Retina (tissue), 1 donor: ENCODE measurements at places on chromosomes 11 and 22.
A peak's percentile ranks its signal among the peaks of the same experiment; 100 is the strongest.

DNA sequence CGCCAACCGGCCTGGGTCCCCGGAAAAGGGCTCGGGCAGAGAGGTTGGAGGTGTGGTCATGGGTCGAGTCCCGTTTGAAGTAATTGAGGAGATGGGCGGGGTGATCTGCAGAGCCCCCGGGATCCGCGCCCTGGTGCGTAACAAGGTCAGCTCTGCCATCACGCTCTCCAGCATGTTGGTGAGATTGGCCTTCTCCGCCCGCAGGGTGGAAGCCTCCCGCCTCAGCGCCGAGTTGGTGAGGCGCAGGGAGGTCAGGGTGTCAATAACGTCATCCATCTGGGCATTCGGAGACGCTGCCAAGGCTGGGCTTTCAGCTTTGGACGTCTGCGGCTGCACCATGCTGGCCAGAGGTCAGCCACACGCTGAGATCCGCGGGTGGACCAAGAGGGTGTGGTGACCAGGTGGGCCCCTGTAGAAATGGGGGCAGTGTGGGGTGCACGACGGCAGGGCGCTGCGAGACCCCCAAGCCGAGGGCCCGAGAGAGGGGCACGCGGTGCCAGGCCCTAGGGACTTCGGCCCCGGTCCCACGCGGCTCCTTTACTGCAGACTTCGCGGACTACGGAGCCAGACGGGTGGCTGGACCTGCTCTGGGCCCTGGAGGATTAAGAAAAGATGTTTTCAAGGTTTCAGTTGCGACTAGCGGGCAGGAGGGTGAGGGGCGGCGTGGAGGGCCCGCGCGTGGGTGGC is 672 bp downstream of the RTL6 start:
- DNase-seq: peak; percentile 72

DNA sequence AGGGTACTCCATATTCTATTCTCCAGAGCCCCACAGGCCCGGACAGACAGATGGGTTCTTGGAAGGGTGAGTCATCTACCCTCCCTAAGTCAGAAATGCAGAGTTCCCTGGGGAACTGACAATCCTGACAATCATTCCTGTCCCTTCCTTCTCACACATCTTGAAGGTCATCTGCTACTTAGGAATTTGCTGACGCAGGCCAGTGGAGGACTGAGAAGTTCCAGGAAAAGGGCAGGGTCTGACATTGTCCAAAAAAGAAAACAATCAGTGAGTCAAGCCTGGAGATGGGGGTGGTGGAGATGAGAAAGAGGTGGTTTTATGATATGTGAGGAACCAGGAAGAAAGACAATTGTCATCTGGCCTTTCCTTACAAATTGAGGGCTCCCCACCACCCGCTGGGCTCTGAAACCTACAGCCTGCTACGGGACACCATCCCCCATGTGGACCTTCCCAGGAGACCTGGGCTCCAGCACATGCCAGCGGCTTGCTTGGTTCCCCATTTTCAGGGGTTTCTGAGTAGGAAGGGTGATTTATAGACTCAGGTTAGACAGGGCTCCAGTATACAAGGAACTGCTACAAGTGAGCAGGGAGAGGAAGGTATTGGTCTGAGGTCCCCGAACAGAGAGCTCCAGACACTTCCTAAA is 12.9 kb downstream of the CD59 start:
- DNase-seq: no peak

- DNase-seq: no peak
Measured at GRCh38 chr11:131246156-131246555, 124.3 kb upstream of the NTM start.

- no peak for DNase-seq
Measured at GRCh38 chr11:123233975-123234334, 38.9 kb upstream of the CLMP start.

DNA sequence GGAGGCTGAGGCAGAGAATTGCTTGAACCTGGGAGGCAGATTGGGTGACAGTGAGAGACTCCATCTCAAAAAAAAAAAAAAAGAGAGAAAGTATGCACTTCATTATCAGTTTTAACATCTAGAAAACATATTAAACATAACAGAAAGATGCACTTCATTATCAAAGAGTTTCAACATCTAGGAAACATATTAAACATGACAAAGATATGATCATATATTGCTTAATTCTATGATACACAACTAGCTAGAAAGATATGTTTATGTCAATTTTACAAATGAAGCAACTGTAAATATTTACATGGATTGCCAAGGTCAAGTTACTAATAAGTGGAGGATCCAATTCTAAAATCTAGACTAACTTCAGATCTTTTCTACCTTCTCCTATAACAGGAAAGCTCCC is 50.4 kb upstream of the CTSC start:
- no peak for DNase-seq

GRCh38 chr11:125253795-125254525 is 89.4 kb downstream of the PKNOX2 start:
- DNase-seq: no peak

GRCh38 chr11:43712676-43713075 is 32.1 kb downstream of the HSD17B12 start:
- no peak for DNase-seq

DNA sequence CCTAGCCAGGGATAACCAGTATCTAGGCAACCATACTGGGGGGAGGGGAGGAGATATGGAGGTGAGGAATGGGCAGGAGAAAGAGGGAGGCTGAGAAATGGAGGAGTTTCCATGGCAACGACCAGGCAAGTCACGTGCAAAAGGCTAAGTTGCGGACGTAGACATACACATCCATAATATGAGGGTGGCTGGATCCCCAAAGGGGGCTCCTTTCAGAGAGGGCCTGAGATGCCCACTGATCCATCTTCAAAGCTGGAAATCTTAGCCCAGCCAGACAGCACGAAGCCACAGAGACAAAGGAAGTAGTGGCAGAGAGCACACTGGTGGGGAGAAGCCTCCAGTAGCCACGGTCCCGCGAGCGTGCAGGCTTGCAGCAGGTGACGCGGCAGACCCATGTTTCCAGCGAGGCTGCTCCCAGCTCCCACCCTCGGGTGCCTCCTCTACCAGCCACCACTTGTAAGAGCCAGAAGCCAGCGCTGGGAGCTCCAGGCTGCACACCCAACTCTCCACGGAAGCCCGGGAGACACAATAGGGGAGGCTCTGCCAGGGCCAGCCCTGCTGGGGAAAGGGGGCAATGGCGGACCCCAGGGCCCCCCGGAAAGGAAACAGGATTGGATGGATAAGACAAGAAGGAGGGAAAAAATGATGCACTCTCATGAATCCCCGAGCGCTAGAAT is 938 bp downstream of the FXYD6 start:
- peak; percentile 81 for DNase-seq

DNA sequence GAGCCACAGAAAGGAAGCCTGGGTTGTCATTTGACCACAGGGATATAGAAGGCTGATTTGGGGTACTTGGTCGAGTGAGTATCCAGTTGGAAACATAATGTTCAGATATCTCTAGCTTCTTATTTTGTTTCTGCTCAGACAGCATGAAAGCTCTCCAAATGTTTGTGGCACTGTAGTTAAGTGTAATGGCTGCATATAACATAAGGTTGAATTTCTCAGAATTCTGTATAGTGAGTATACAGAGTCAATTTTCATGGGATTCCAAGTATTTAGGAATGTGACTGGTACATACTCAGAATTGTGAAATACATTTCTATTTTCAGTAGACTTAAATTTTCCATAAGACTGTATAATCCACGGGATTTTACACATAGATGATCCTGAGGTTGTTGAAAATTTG is 2102.1 kb upstream of the RAG2 start:
- no peak for DNase-seq

- DNase-seq: no peak
Measured at GRCh38 chr11:64352099-64352994, 6.6 kb upstream of the RPS6KA4 start.

DNA sequence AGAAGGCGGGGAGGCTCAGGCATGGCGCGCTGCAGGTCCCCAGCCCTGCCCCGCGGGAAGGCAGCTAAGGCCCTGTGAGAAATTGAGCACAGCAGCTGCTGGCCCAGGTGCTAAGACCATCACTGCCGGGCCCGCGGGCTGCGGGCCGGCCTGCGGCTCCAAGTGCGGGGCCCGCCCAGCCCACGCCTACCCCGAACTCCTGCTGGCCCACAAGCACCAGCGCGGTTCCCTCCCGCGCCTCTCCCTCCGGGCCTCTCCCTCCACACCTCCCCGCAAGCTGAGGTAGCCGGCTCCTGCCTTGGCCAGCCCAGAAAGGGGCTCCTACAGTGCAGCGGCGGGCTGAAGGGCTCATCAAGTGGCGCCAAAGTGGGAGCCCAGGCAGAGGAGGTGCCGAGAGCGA is 4.6 kb upstream of the RDX start:
- no peak for DNase-seq

DNA sequence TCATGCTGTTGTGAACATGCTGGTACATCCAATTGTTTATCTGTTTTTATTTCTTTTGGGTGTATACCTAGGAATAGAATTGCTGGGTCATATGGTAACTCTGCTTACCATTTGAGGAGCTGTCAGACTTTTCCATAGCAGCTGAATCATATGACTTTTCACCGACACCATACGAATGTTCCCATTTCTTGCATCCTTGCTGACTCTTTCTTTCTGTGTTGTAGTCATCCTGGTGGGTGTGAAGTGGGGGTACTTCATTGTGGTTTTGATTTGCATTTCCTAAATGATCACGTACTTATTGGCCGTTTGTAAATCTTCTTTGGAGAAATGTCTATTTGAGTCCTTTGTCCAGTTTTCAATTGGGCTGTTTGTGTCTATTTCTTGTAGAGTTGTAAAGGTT is 26.5 kb downstream of the ATXN10 start:
- no peak for DNase-seq

DNA sequence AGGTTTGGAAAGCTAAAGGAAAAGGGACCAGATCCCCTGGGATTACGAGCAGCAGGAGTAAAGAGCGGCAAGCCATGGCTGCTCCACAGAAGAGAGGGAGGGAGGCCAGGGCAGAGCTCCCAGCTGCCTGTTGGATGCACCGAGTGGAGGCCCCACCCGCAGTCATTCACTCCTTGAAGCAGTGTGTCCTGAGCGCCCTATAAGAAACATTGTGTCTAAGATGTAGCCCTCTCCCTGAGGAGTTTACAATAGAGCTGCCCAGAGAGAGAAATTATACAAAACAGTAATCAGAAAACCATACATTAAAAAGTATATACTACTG is 54.7 kb upstream of the CSNK2A3 start:
- DNase-seq: no peak

- DNase-seq: peak; percentile 70
Measured at GRCh38 chr11:114762408-114762807, 84.1 kb downstream of the NXPE2 start.

- no peak for DNase-seq
Measured at GRCh38 chr11:61297341-61297740, 2.2 kb upstream of the VWCE start.

DNA sequence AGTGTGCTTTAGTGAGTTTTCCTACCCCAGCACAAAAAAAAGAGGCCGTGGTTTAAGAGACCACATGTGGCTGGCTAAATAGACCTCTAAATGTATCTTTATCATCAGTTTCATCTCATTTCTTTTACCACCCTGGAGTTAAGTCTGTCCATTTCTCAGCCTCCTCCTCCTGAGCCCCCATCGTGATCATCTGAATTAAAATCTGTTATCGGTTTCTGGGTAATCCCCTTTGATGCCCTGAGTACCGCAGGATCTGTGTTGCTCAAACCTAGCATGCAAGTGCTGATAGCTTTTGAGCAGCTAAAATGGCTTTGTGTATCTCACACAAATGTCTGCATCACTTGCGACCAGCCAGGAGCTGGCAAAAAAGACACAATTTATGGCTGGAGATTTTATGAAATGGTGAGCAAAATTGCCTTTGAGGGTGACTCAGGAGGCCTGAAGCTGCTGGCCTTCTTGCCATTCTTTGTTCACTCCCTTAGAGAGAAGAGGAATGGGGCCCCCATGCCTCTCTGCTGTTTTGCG is 236.5 kb downstream of the NTM start:
- DNase-seq: no peak

DNA sequence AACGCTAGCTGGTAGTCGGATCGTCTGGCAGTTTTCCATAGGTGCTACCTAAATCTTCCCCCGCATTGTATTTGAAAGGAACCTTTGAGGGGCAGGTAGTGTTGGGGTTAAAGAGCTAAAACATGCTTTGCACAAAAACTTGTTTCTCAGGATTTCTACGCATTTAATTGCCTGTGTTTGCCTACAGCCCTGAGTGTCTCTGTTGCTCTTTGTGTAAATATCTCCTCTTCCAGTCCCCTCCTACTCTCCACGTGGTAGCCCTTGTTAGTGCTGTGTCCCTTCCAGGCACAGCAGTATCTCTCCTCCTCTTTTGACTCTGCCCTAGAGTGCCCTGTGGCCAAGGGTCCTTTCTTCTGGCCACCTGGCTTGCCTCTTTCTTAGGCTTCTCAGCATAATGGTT is 81.7 kb downstream of the BARX2 start:
- DNase-seq: no peak

DNA sequence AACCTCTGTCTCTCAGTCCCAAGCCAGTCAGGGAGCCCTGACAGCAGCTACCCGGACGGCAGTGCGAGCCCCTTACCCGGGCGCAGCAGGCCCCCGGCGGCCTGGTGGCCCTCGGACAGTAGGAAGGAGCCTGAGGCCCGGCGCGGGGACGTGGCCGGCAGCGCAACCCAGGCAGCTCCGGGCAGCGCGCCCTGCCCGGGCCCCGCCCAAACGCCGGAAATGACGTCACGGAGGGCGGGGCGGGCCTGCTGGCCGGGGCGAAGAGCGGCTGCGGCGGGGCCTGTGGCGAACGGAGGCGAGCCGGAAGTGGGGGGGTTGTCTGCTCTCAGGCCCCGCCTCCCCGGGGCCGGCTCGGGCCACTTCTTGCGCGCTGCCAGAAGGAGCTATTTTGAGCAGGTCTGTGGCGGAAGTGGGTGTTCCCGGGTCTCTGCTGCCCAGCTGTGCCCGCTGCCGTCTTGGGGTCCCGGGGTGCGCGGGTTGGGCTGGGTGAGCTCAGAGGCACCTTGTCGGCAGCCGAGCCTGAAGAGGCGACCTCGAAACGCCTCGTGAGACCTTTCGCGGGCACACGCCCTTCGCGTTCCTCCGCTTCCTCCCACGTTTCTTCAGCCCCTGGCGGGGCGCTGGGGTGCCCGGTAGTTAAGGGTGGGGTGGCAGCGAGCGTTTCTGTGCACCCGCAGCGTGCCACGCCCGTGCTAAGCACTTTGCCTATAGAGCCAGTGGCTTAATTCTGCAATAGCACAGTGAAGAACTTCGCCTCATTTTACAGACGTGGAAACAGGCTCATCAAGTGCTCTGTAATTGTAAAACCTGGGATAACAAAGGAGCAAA is at the start of gene C11orf24:
C11orf24 (minus strand) TSS at position 193 of the 828 bp plus-strand sequence. CDS start 8,206 bp downstream, outside the sequence.
- peak; percentile 98 for DNase-seq

GRCh38 chr11:67262731-67263675 is 3.3 kb upstream of the GRK2 start:
- DNase-seq: peak; percentile 82

DNA sequence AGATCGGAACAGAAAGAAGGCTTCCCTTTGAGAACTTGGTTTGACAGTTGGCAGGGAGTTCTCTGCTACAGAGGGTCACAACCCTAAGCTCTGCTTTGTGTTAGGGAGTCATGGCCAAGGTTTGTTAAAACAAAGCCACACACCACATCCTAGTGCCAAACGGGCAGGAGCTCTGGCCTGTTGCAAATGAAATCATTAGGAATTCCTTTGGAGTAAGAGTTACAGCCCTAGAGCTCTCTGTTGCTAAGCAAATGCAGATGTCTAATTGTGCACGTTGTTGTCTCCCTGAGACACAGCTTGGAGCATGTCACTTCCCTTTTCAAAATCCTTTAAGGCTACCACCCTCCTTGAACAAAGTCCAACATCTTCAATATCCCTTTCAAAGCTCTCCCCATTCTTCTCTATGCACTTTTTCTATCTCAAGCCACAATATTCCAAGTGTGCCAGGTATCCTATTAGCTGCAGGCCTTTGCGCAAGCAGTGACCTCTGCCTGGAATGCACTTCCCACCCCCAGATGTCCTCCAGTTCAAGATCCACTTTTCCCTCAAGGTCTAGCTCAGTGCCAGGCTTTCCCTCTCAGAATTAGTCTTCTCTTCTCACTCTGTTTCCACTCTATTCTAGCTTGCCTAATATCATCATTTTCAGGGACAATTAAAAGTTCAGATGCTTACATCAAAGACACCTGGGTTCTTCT is 253.7 kb upstream of the POU2AF2 start:
- no peak for DNase-seq
